ENCODE measurements at places on chromosomes 13 and 19.

DNA sequence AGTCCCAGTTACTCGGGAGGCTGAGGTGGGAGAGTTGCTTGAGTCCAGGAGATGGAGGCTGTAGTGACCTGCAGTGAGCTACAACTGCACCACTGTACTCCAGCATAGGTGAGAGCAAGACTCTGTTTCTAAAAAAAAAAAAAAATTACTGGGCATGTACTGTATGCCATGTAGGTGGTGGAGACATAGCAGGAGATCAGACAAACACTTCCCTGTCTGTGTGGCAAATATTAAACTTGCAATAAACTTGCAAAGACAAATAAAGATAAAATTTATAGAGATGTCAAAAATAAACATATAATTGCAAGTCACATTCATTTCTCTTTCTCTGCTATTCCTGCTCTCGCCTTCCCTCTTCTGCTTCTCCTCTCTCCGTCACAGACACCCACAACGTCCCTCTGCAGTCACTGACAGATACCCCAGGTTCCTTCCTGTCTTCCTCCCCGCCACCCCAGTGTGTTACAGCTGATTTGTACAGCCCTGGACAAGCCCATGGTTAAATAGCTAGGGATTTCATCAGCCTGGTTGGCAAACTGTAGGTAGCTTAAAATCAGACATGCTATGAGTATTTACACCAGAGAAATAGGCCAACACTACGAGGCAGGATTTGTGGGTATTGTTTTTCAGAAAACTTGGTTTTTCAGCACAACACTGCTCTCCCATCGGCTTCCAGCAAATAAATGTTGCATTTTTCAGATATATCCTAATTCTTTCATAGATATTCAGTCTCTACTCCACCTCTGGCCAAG, 1.3 kb upstream of the CD177 start:
- no peak for DNase-seq

- DNase-seq: no peak
Observed at GRCh38 chr13:48775285-48775684, 121.6 kb downstream of the CYSLTR2 start.

DNA sequence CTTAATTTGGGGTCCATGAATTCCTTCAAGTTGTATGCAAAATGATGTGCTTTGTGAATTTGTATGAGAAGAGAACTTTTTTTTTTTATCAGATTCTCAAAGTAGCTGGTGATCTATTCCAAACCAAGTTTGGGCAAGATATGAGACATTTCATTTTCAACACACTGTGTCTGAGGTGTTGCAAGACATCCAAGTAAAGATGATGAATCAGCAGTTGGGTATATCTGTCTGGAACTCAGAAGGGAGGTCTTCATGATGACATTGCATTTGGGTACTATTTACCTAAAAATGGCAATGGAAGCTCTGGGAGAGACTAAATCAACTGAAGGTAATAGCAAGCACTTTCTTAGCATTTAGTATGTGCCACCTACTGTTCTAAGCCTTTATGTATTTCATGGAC, 2.8 kb downstream of the FAM124A start:
- no peak for DNase-seq

GRCh38 chr19:57192077-57192420, 749 bp downstream of the ZNF264 start:
- DNase-seq: no peak

DNA sequence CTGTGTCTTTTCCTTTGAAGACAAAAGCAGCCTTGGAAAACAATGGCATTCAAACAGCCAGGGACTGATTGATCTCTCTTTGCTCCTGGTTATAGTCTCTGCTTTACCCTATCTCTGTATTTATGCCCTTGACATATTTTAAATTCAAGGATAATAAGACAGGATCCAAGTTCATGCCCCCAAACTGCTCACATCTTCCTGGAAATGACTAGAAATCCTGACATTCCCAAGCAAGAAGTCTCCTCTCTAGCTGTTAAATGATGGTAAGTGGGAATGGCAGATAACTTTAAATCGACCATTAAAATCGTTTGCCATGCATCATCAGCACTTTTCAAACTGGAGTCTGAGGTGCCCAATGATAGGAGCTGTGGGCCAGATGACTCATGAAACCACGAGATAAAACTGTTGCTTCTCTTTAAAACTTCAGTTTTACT, 435.6 kb downstream of the FOXO1 start:
- no peak for DNase-seq

DNA sequence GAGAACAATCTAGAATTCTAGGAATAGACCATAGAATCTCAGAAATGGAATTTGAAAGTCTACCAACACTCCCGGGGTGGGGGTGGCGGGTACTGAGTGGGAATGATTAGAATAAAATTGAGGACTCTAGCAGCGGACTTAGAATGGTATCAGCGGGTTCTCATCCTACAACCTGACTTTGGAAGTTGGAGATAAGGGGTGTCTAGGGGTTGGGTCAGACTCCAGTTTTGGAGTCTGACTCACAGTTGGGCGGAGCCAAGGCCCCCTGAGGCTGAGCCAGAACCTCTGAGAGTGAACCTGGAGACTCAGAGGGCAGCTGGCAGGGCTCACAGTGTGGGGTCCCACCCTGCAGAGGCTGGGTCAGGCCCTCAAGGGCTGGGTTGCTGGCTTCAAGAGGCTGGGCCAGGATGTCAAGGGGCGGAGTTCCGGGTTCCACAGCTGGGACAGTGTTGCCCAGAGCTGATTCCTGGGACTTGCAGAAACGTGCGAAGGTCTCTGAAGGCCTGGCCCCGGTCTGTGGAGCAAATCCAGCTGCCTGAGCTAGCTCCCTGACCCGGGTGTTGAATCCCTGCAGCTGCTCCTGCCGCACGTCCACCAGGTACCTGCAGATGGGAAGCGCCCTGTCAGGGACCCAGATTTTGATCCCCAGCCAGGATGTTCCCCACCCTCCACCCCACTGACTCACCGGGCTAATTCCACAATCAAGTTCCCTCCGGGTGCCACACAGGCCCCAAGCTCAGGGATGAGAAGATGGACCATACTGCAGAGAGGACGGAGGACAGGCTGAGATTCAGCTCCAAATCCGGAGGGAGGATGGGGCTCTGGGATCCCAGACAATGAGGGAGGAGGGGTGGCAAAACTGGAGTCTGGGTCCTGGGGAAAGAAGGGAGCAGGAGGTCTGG, 1.6 kb upstream of the TNNI3 start:
- DNase-seq: no peak

- no peak for DNase-seq
Observed at GRCh38 chr13:53631511-53631910, 602.9 kb downstream of the OLFM4 start.

DNA sequence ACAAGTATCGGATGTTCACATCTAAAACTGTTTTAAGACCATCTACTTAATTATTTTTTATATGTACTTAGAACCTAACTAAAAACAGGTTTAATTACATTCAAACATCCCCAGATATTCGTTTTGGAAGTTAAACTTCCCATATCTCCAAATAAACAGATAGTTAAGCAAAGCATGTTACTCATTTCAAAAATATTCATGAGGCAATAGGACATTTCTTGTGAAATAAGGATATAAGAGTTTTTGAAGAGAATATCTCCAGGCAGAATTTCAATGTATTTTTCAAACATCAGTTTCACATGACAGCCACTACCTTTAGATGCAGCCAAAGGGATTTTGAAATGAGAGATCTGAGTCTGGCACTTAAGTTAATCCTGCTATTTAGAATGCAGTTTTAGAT, 697.5 kb downstream of the SLITRK1 start:
- no peak for DNase-seq

DNA sequence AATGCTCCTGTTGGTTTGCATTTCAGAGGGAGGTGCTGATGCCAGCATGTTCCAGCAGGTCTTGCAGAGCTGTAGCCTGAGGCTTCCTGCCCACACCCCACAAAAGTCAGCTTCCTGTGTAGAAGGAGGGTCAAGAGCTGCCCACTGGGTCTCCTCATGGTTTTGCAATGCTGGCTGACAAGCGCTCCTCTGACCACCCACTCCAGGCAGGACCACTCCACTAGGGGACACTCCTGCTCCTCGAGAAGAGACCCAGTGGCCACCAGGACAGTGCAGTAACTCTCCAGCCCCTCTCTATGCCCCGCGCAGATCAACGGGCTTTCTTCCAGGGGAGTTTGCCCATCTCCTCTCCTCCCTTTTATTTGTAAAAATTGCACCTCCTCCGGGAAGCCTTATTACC, 72.9 kb upstream of the UQCRFS1 start:
- DNase-seq: no peak

DNA sequence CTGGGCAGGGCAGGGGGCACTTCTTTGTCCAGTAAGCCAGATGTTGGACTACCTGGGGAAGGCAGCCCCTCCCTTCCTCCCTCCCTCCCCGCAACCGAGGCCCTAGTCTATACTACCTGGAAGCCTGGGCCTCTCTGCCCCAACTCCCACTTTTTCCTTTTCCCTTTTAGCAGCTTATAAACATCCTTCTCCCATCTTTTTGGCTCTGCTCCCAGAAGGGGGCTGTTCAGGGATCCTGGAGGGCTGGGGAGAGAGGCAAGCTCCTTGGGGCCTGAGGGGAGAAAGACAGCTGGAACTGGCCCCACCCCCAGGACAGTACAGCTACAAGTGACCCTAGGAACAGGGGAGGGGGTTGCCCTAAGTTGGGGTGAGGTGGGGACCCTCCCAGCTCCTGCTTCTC, 44.9 kb downstream of the LYL1 start:
- no peak for DNase-seq

- DNase-seq: no peak
Observed at GRCh38 chr13:106423530-106423929, 111.9 kb downstream of the EFNB2 start.

- DNase-seq: no peak
Observed at GRCh38 chr13:33351319-33351718, 65.8 kb upstream of the STARD13 start.

- DNase-seq: no peak
Observed at GRCh38 chr13:57799624-57800023, 168.1 kb downstream of the PCDH17 start.

Measured in stimulated activated CD8-positive, alpha-beta memory T cell treated with anti-CD3 and anti-CD28 coated beads, Interleukin-15, amount 100 ng/mL, for 4 hours (primary cell).